ENCODE measurements at places on chromosomes 2 and 18. TPM values are rescaled to one million over a fixed set of nuclear protein-coding genes. Genes with fewer than 3 reads are reported as not detected.

RTP5 gene
- not detected for total RNA-seq

DNA sequence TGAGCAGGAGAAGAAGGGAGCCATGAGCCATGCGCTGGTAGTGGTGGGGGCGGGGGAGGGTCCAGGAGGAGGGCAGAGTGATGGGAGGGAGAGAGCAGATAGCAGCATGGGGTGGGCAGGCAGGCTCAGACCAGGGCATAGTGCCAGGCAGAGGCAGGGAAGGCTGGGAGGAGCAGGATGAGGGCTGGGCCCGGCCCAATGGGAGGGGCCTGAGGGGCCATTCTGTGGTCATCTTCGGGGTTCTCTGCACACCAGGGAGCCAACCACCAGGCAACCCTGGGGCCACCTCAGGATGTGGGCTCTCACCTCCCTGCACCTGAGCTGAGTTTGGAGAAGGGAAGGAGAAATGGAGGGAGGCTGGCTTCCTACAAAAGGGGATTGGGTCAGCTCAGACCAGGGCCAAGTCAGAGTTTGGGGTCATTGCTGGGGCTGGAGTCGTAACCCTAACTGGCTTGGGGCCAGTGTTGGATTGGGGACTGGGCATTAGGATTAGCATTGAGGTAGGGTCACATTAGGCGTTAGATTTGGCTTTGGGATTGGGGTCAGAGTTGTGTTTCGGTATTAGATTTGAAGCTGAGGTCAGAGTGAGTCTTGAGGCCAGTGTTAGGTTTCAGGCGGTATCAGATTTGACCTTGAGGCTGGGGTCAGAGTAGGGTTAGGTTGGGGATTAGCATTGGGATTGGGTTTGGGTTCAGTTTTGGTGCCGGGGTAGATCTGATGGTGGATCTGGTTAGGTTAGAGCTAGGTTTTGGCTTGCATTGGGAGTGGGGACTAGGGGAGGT is 11.2 kb downstream of the VIL1 start:
- H3K27ac ChIP-seq, result no peak overlapping the region
- DNase-seq, result no peak
- no peaks in the 10 kb centered on the region for H3K36me3 ChIP-seq
- H3K4me1 ChIP-seq, result no peaks in the 10 kb centered on the region
- no peaks in the 10 kb centered on the region for H3K27me3 ChIP-seq

DNA sequence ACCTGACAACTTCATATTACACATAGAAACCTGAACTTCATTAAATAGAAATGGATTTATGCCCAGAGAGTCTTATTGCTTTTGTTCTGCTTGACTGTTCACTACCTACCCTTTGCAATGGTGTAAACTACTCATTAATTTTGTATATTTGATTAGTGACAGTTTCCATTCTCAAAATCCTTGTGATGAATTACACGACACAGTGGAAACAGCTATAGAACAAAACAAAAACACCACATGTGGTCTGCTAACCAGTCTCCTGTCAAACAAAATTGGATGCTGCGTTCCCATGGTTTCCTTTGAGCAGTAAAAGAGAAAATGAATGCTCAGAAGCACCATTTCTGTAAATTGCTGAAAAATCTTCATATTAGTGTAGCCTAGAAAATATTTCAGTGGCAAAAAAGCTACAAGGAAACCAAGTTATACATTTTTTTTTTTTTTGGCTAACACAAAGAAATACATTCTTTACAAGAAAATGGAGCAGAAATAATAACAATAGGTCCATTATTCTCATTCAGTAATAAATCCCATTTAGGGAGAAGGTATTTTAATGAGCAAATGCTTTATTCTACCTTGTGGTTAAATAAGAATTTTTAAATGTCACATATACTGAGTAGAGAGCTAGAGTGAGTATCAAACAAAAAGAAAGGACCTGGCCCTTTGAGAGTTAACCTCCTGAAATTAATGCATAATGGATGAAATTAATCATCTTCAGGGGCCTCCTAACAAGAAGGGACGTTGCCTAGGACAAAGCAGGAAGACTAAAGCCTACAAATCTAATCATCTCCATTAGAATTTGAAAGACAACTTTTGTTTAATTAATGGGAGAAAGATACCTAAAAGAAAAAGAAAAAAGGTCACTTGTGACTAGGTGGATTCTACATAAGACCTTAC is 355.1 kb upstream of the ZC3H15 start:
- H3K27ac ChIP-seq, result no peak overlapping the region
- DNase-seq, result no peak
- H3K4me3 ChIP-seq, result no peak overlapping the region
- no peaks in the 10 kb centered on the region for H3K36me3 ChIP-seq

GRCh38 chr18:8045884-8046281 is 478.8 kb downstream of the PTPRM start:
- no peaks in the 10 kb centered on the region for H3K36me3 ChIP-seq
- peaks cover 16% of the 10 kb centered on the region for H3K4me1 ChIP-seq
- no peak for DNase-seq
- H3K27ac ChIP-seq, result no peak overlapping the region
- H3K27me3 ChIP-seq, result no peaks in the 10 kb centered on the region
- no peak overlapping the region for H3K4me3 ChIP-seq

MALL gene
- 0.94 TPM for total RNA-seq

DNA sequence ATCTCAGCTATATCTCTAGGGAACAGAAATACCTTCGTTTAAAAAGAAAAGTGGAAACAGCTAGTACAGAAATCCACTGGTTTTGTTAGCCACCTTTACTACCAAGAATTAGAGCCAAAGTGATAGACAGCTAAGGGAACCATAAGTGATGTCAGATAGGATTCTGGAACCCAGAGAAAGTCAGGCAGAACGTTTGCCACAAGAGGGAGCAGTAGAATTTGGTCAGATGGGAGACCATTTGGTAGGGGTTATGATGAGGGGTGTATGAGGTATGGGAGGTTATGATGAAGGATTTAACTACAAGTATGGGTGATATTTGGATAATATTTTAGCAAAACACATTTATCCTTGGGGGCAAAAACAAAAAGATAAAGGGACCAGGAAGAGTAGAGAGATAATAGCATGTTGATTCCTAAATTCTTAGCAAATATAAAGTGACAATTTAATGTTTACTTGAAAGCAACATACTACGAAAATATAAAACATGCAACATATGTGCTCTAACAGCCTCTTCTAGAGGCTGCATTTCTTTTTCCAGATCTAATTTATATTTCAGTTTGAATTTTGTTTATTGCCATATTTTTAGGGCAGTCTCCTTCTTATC is 3.3 kb downstream of the SLC8A1 start:
- no peaks in the 10 kb centered on the region for H3K27me3 ChIP-seq
- H3K27ac ChIP-seq, result no peak overlapping the region

CDK5R2 gene
- 8.7 TPM for total RNA-seq

LDLRAD4 gene
- total RNA-seq, result 27.7 TPM

DNA sequence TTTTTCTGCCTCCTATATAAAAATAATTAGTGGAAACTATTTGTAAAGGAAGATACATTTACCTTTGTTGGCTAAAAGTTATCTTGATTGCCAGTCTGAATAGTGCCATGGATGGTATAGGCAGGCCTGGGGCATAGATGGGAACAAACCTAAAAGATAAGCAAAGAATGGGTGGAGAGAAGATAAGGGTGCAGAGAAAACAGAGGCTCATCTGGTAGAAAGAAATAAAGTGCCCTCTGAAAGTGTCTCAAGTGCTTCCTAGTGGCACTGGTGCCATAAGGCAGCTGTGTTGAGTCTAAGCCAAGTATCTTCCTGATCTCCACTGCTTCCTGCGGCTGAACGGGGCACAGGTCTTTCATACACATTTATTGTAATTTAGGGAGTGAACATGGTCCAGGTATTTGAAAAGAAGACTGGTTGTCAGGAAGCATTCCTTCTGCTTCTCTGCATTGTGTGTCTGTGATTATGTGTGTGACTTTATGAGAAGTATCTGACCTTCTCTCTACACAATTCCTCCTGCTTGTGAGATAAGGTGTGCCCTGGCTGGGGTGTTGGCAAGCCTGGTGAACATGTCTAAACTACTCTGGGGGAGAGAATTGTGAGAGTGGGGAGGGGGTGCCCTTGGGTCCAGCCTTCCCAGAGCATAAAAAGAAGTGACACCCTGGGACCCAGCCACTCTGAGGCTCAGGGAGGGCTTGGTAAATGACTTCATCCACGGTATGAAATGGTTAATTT is 280.5 kb downstream of the CAMKMT start:
- H3K27ac ChIP-seq, result no peak overlapping the region
- no peaks in the 10 kb centered on the region for H3K27me3 ChIP-seq
- no peak overlapping the region for H3K4me3 ChIP-seq
- DNase-seq, result no peak
- peaks cover 7% of the 10 kb centered on the region for H3K4me1 ChIP-seq

DNA sequence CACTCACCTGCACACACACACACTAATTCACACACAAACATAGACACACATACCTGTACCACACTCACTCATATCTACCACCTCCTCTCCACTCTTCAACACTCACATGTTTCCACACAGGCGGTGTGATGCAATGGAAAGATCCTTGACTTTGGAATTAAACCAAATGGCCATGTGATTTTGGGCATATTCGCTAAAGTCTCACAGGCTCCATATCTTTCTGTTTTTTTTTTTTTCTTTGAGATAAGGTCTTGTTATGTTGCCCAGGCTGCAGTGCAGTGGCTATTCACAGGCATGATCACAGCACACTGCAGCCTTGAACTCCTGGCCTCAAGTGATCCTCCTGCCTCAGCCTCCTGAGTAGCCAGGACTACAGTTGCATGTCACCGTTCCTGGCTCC is 91.1 kb upstream of the MEX3C start:
- no peaks in the 10 kb centered on the region for H3K27me3 ChIP-seq
- peak; percentile 39 for DNase-seq
- H3K4me3 ChIP-seq, result no peak overlapping the region
- H3K4me1 ChIP-seq, result no peaks in the 10 kb centered on the region
- no peaks in the 10 kb centered on the region for H3K36me3 ChIP-seq

GRCh38 chr18:37565977-37566478 is 430 bp upstream of the CELF4 start:
- peaks cover 16% of the 10 kb centered on the region for H3K27me3 ChIP-seq
- H3K4me1 ChIP-seq, result peaks cover 24% of the 10 kb centered on the region
- peak; percentile 76 for DNase-seq
- H3K36me3 ChIP-seq, result no peaks in the 10 kb centered on the region
- no peak overlapping the region for H3K4me3 ChIP-seq

STK17B gene
- total RNA-seq, result 30.7 TPM

- DNase-seq, result no peak
- no peak overlapping the region for H3K27ac ChIP-seq
- H3K36me3 ChIP-seq, result no peaks in the 10 kb centered on the region
- no peaks in the 10 kb centered on the region for H3K27me3 ChIP-seq
- H3K4me3 ChIP-seq, result no peak overlapping the region
- H3K4me1 ChIP-seq, result no peaks in the 10 kb centered on the region
Observed at GRCh38 chr2:82494739-82495138, 1964.3 kb downstream of the SUCLG1 start.

Data from adrenal gland (tissue), 19 donors.